Epithelial cell of prostate (primary cell): ENCODE measurements at places on chromosomes 7 and 10.

- DNase-seq, result no peak
Measured at GRCh38 chr10:17290226-17290625, 62.2 kb downstream of the VIM start.

DNA sequence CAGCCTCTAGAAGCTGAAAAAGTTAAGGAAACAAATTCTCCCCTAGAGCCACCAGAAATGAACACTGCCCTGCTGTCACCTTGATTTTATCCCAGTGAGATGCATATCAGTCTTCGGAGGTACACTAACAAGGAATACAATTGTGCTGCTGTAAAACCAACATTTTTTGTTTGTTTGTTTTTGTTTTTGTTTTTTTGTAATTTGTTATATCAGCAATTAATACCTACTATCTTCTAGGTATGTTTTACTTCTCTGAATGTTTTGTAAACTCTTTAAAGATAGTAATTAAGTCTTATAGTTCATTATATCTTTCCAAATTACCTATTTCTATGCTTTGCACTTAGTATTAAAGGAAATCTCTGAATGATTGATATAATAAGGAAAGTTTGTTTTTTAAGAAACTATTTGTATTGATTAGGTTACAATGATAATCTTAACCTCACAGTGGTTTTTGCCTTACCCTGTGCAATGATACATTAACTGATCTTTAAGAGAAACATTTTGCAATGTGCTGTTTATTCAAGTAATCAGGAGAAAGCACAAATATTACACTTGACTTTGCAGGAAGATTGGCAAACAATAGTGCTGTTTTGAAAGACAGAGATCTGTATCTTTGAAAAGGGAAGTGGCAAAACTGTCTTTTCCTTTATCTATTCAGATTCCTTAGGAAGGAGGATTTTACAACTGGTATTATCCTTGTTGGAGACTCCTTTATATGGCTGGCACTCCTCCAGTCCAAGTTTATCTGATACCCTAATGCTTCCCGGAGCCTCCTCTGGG is 11.3 kb upstream of the HGF start:
- no peak for DNase-seq

- DNase-seq, result no peak
Measured at GRCh38 chr7:27727058-27727457, 12.9 kb upstream of the TAX1BP1 start.

DNA sequence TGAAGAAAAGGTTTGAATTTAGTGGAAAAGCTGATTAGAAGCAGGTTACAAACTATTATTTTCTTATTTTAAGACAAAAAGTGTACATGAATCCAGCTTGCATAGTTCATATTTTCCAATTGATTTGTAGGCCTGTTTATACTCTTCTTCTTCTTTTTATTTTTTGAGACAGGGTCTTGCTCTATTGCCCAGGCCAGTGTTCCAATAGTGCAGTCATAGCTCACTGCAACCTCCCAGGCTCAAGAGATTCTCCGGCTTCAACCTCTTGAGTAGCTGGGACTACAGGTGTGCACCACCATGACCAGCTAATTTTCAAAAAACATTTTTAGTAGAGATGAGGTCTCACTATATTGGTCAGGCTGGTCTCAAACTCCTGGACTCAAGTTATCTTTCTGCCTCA is 45.0 kb downstream of the ARL4A start:
- no peak for DNase-seq

DNA sequence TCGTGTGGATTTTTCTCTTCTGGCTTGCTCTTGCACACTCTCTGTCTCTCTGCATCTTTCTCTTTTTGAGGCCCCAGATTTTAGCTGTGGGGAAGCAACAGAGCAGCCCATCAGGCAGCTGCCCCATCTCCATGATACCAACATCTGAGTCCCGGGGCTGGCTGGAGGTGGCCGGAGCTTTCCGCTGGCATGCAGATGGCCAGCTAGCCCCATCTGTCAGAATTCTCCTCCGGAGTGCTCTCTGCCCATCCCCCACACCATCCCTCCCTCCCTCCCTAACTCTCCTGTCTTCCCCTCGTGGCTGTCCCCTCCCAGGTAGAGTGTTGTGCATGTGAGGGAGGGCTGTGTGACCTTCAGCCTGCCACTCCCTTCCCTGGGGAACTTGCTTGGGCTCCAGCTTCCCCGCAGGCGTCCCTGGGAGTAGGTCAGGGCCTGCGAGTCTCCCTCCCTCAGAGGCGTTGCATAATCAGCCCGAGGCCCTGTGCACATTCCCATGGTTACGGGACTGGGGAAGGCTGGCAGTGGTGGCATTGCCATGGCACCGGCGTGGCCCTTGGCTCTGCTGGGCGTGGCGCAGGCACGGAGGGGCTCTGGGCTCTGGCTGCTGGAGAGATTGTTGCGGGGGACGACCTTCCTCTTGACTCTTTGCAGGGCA is 24.7 kb downstream of the GHRHR start:
- no peak for DNase-seq

DNA sequence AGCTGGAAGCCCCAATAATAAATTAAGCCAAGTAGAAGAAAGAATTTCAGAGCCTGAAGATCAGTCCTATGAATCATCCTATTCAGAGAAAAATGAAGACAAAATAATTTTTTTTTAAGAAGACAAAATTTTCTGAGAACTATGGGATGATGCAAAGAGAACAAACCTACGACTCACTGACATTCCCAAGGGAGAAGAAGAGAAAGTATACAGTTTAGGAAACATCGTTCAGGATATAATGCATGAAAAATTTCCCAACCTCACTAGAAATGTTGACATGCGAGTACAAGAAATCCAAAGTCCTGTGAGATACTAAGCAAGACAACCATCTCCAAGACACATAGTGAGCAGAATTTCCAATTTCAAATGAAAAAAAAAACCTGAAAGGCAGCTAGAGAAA is 150.5 kb downstream of the THSD7A start:
- no peak for DNase-seq

DNA sequence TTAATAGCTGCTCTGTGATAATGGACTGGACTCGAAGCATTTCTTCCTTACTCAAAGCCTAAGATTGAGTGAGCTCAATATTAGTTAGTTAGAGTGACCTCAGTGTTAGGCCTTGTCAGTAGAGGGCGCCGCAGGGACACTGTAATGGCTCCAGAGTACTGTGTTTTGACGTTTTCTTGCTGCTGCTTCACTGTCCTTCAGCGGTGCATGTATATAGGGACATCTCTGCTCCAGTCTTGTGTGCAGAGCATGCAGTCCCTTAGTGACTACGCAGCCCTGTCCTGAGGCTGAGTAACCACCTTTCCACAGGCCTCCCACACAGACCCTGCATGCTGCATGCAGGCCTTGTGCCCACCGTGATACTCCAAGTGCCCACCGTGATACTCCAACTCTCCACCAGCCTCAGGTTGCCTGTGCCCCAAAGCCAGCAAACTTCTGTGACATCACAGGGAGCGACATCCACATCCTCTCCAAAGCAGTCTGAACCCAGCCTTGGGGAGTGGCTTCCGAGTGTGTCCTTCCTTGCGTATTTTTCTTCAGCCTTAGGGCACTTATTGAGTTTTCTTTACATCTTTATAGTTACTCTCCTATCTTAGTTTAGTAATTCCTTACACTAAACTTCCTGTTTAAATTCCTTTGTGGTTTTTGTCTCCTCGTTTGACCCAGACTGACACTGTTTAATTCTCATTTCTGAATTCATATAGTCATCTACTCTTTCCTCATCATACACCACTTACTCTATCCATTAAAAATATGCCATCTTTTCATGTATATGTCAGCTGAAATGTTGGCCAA is 118.2 kb downstream of the JAZF1 start:
- no peak for DNase-seq

DNA sequence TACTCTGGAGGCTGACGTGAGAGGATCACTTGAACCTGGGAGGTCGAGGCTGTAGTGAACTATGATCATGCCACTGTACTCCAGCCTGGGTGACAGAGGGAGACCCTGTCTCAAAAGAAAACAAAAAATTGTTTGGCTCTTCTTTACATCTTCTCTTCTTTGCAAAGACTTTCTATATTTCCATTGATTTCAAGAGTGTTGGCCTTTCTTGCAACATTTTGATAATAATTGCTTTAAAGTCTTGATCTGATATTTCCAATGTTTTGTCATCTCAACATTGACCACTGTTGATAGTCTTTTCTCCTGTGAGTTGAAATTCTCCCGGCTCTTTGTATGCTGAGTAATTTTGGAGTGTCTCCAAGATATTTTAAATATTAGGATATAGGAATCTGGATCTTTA is 17.8 kb upstream of the CLDN4 start:
- no peak for DNase-seq

- DNase-seq, result no peak
Measured at GRCh38 chr7:146889806-146890555, 773.4 kb downstream of the CNTNAP2 start.

GRCh38 chr10:50855015-50855414 is 30.4 kb downstream of the A1CF start:
- DNase-seq, result no peak

- DNase-seq, result no peak
Measured at GRCh38 chr7:158919686-158920085, 63.3 kb downstream of the DYNC2I1 start.

DNA sequence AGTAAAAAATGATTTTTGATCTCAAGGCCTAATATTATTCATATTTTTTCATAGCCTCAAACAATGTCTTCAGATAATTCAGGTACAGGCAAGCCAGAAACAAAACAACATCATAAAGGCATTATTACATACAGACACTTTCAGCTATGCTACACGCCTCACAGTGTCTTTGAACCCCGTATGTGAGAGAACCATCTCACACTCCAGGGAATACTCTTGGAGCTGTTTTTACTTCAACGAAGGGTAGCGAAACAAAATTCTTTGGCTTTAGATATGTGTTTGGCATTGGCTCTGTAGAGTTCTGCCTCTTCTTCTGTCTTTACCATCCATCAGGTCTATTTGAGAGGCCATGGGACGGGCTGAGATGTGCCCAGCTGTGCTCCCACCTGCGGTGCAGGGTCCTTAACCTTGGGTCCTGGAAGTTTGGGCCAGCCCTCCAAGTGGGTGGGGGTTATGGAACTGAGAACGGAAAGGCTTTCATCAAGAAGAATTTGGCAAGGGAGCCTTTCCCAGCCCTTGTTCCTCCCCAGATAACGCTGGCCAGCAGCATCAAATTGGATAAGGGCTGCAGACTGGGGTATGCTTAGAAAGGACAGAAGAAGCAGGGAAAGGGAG is 276.9 kb downstream of the TCF7L2 start:
- DNase-seq, result no peak

DNA sequence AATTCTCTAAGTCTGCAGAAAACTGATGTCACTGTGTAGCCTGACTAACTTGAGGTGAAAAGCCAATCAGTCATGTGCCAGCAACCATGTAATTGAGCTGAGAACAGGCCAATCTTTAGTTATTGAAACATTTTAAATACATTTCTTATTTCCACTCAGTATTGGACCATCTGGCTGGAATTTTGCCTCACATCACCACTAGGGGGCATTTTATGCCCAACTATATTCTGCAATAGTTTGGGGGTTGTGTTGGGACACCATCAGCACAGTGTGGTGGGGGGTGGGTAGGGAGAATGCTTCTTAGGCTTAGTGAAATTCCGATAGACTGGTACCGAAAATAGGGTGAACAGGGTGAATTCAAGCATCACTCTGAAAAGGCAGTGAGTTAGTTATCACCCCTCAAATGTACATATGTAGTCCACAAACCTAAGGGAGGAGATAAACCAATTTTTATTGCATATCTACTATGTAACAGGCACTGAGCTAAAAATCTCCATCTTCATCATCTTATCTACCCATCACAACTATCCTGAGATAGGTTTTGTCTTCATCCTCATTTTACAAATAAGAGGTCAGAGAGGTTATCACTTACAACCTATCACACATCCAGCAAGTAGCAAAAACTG is 17.8 kb downstream of the NPSR1 start:
- DNase-seq, result no peak

- no peak for DNase-seq
Measured at GRCh38 chr10:62326176-62326575, 48.0 kb upstream of the ZNF365 start.

GRCh38 chr10:15360566-15360965 is 10.5 kb downstream of the FAM171A1 start:
- no peak for DNase-seq

- no peak for DNase-seq
Measured at GRCh38 chr10:84407388-84408049, 79.1 kb downstream of the CCSER2 start.

DNA sequence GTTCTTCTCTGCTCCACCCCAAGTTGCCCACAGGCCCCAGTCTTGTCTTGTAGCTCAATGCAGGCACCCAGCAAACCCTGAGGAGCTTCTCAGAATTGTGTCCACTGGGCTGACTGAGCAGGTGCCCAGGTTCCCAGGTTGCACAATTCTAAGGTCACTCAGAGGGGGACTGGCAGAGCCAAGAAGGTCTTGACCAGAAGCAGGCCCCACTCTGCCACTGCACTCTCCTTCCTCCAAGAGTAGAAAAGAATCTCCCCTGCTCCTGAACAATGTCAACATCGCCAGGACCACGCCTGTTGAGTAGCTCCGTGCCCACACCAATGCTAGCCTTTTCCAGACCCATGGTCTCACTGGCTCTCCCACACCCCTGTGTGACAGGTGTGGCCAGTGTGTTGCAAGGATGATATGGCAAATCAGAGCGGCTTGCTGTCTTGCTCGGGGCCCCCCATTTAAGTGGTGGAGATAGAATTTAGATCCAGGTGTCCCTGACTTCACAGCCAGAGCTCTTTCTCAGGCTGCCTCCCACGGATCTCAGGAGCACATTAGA is 577 bp downstream of the LRRC18 start:
- no peak for DNase-seq
